ENCODE measurements at places on chromosomes 16 and 17.
A peak's percentile ranks its signal among the peaks of the same experiment; 100 is the strongest.

GRCh38 chr17:56231693-56232092 is 78.4 kb downstream of the ANKFN1 start:
- no peak for DNase-seq

GRCh38 chr16:56844056-56844455 is 21.0 kb upstream of the SLC12A3 start:
- no peak for DNase-seq

GRCh38 chr16:30018731-30019158 is 4.3 kb upstream of the C16orf92 start:
- no peak for DNase-seq

DNA sequence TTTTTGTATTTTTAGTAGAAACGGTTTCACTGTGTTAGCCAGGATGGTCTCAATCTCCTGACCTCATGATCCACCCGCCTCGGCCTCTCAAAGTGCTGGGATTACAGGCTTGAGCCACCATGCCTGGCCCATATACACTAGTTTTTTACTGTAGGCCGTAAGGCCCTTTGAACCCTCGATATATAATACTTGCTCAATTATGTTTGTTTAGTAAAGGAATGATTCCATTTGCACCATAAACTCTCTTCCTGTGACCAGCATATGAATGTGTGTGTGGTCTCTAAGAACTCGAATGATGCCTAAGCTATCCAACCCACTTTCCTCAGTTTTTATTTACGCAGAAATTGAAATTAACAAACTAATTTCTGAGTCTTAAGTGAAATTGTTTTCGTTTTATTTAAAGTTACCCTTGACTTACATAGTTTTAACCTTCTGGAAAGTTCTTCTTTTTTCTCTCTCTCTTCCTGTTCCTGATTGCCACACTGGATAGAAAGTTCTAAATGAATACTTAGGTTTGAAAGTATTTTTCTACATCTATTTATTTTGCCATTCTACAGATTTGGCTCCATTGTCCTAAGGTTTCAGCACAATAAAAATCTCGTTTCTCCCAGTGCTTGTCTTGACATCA is 37.9 kb downstream of the PIGL start:
- DNase-seq, result no peak

- peak; percentile 14 for DNase-seq
Observed at GRCh38 chr17:31842195-31843069, 16.6 kb downstream of the COPRS start.

DNA sequence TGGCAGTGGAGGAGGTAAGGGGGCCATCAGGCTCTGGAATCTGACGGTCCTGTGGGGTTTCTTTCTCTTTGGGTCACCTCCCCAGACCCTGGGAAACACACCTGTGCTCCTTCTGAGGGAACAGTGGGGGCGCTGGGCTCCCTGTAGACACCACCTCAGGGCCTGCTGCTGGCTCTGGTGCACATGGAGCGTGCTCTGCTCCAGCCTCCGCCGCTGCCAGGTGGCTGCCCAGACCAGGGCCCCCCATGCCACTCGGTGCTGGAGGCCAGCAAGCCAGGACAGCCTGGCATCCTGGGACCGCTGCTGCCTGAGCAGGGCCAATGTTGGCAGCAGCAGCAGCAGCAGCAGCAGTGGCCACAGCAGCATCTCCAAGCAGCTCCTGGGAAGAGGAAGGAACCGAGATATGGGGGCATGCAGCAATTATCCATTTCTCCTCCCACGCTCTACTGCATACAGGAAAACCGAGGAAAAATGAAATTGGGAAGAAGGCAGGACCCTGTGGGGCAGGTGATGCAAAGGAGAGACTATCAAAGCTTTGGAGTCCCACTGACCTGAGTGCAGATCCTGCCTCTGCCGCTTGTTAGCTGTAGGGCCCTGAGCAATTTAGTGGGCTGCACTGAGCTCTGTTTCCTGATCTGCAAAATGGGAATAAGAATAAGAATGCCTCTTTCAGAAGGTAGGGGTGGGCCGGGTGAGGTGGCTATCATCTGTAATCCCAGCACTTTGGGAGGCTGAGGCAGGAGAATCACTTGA is 902 bp downstream of the GHDC start:
- no peak for DNase-seq

GRCh38 chr16:25875956-25876598 is 184.3 kb downstream of the HS3ST4 start:
- no peak for DNase-seq

DNA sequence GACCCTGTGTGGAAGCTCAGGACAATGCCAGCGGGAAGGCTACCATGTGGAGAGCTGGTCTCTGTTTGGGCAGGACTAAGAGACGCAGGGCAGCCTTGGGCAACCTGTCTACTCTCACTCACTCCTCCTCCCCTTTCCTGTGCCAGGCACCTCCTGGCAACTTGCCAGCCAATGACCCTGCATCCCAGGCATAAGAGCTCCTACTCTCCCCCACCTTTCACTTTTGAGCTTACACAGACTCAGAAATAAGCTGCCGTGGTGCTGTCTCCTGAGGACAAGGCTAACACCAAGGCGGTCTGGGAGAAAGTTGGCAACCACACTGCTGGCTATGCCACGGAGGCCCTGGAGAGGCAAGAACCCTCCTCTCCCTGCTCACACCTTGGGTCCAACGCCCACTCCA is 2.6 kb downstream of the HBM start:
- no peak for DNase-seq

DNA sequence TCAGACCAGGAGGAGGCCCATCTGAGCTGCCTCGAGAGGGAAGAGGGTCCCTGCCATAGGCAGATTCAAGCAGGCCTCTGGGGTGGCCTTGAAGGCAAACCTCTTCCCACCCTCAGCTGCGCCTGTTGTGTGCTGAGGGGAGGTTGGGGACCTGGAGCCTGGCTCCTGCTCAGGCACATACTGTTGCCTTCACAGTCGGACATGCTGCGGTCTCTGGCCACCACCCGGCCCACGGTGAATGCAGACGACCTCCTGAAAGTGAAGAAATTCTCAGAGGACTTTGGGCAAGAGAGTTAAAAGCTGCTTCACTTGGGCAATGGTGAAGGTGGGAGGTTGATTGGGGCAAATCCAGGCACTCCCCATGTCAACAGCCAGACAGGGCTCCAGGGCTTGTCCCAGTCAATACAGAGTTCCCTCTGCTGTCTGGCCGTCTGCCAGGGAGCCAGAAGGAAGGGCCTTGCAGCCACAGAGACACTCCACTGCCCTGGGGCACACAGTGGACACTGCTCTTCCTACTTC is 6.3 kb downstream of the PDF start:
- no peak for DNase-seq

DNA sequence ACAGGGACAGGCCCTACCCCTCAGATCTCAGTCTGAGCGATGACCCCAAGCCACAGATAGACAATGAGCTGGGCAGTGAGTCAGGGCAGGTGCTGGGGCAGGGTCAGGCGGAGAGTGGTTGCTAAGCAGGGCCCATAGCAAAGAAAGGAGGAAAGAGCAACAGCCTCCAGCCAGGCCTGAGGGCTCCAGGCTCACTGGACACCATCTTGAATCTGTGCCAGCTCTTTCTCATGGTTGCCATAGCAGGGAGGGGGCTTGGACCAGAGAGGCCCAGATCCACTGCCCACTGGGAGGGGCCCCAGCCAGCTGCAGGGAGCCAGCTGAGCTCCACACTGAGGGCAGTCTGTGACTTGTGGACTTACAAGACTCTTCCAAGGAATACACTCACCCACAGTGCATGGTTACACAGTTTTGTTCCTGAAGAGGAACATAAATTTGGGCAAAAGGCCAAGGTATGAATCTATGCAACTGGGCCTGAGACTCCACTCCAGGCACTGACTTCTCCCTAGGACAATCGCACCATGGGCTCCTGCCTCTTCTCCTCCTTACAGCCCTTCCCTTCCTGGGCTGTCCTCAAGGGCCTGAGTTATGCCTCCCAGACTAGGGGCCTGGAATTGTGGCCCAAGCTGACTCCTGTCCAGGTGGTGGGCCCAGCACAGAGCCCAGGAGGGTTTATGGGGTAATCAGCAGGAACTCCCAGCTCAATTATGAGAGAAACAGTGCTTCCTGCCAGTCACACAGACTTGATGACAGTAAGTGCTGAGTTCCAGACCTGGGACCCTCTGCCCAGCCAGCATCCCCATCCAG is 59.9 kb downstream of the BEAN1 start:
- no peak for DNase-seq

GRCh38 chr17:14306596-14306995 is 5.7 kb downstream of the HS3ST3B1 start:
- DNase-seq, result no peak

- DNase-seq, result no peak
Observed at GRCh38 chr17:57935833-57936807, 19.1 kb downstream of the CUEDC1 start.

DNA sequence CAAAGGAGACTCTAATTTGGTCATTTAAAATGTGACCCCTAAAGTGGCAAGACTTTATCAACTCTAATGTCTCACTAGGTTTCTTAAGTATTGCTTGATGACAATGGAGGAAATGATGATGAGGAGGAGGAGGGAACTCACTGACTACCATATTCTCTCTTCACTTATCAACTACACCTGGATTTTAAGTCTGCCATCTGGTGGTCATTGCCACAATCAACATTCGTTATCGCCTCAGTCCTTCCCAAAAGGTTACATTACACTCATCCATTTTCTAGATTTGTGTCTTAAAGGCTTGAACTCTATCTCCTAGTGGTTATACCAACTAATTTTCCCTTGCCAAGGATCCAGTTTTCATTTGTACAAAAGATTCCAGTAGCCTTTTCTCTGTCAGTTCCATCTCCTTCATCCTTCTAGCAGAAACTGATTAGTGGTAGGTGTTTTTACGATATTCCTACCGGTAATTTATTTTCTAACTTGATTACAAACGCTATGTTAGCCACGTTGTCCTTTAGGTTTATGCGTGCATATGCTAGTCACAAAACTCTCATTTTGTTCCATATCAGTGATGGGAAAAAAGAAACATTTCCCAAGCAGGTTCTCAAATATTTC is 114.6 kb upstream of the NOG start:
- no peak for DNase-seq

DNA sequence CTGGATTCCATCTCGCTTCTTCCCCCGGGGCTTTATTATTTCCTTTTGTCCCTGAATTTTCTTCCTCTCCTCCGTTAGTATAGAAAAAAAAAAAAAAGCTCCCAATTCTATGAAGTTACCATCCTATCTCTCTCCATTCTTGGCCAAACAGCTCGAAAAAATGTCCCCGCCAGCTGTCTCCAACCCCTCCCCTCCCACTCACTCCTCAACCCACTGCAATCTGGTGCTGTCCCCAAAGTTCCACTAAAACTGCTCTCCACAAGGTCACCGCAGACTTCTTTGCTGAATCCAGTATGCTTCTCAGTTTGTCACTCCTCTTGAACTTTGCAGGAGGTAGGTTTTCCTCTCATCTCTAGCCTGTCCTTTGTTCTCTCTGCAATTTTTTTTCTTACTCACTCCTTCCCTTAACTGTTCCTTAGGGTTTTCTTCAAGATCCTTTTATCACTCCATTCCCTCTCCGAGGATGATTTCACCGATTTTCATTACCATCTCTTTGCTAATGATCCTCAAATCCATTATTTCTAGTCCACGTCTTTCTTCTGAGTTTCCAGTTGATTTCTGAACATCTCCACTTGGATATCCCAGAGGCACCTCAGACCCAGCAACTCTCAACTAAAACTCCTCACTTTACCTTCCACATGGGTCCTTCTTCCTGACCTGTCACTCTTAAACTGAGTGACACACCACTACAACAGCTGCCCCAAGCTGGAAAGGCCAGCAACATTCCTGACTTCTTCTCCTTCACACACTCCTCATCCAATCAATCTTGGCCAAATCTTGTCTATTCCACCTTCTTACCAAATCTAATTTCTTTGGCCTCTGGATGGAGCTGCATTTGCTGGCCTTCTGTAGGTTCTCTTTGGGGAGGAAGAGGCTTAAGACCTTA is 1.5 kb upstream of the SUMO2 start:
- no peak for DNase-seq

DNA sequence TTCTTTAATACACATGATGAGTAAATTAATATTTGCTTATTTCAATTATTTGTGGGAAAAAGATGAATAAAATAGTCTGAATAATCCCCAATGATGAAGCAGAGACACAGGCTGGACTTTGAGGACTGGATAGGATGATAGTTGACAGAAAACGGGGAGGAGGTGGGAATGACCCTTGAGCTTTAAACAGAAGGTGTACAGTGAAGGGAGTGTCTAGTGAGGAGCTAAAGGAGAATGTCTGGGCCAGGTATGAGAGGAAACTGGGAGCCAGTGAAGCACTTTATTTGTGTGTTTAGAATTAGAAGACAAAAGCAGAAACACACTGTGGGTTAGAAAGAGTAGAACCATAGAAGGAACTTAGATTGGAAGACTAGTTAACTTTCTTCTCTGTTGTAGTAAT is 230.4 kb upstream of the CA10 start:
- DNase-seq, result no peak

DNA sequence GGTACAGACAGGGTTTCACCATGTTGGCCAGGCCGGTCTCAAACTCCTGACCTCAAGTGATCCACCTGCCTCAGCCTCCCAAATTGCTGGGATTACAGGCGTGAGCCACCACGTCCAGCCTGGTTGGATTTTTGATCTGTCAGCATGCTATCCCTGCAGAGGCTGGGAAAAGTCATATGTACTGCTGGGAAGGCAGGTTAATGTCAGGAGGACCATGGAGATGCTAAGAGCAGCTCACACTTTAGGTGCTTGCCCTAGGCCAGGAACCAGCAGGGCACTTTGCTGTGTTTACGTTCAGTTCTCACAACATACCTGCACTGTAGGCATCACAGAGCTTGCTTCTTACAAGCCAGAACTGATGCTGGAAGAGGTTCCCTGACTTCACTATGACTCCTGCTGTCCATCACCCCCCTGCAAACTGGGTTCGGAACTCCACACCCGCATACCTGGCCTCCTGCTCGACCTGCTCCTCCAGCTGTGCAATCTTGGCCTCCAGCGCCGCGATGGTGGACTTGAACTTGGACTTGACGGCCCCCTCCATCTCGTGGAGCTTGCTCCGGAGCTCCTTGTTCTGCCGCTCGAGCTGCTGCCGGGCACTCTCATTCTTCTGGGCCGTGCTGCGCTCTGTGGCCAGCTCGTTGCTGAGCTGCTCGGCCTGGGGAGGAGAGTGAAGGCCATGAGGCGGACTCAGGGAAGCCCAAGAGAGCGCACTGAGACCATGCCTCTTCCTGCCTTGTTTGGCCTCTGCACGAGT is 66.8 kb downstream of the NDE1 start:
- no peak for DNase-seq

GRCh38 chr16:66220702-66221101 is 145.8 kb upstream of the CDH5 start:
- no peak for DNase-seq

- DNase-seq, result no peak
Observed at GRCh38 chr17:78929908-78930775, 5.0 kb upstream of the TIMP2 start.
